Stimulated activated CD4-positive, alpha-beta T cell treated with anti-CD3 and anti-CD28 coated beads, TNF-alpha, amount 100 ng/mL, for 48 hours (primary cell): ENCODE measurements at places on chromosomes 5 and 9.

DNA sequence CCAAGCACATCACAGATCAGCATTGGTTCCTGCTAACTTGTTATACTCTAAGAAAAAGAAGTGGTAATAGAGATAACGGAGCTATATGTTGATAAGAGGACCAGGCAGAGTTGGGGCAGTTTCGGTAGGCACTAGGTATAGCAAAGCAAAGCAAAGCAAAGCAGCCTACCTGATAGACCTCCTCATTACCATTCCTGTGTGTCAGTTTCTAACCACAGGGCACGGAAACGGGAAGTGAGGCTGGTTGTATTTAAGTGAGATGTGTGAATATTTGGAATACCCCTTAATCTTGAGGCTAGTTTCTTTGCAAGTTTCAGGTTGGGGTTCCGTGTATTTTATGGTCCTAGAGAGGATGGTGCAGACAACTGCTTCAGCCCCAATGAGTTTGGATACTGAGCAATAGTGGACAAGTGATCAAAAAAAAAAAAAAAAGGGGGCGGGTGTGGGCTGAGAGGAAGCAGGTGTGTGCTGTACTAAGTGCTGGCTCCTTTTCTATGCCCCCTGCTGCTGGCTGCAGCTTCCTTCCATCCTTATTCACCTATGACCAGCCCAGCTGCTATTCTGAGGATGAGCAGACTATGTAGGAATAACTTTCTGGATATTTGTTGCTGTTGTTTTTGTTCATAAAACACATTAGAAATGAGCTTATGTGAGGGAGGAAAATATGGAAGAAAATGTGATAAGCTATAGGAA lies 183.3 kb downstream of the SH3GL2 start:
- no peak for DNase-seq

- no peak for DNase-seq
Observed at GRCh38 chr5:93598091-93599000, 15.3 kb downstream of the NR2F1 start.

- DNase-seq = no peak
Observed at GRCh38 chr9:86943201-86944113, 3.8 kb downstream of the GAS1 start.

DNA sequence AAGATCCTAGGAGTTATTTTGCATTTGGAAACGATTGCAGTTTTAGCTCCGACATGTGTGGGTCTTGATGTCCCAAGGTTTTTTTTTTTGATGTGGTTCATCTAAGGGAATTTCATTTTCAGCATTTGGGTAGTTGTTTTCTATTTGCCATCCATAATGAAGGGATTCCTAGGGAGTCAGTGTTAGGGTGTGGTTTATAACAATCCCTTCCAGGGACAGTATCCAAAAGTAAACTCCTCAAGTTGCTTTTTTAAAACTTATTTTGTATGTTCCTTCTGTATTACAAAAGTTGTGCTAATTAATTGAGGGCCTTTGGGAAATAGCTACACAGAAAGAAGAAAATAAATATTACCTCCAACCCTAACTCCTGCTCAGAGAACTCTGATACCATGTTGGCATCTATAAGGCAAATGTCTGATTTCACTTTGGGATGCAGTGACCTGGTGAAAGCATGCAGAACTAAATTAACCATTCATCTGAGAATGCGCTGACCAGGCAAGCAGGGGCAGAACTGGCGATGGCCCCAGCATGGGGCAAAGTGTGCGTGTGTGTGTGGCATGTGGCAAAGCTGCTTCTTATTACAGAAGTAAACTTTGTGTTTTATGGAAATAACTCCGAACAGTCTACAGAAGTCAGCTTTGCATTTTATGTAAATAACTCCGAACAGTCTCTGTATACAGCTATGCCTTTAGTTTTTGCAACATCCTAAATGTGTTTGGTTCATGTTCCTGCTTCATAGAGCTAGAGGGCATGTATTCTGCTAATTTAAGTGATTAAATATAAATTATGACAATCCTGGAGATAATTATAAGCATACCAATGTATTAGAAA lies 237.2 kb downstream of the TRPM3 start:
- DNase-seq = no peak

DNA sequence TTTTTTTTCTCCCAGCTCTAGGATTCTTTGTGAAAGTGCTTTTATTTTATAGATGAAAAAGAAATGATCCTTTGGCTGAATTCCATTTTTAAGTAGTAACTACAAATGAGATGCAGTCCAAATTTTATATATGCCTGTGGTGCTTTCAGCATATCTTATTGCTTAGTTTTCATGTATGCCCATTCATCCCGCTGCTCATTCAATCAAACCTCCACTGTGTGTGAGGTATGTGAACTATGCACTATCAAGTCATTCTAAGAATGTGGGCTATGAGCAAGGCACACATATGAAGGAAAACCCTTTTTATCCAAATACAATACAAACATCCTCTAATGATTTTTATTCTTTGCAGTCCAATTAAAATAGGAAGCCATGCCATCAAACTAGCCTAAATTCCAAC lies 1069.1 kb upstream of the DMAC1 start:
- no peak for DNase-seq

- peak; percentile 24 for DNase-seq
Observed at GRCh38 chr9:4596165-4596922, 65.8 kb upstream of the PLPP6 start.

DNA sequence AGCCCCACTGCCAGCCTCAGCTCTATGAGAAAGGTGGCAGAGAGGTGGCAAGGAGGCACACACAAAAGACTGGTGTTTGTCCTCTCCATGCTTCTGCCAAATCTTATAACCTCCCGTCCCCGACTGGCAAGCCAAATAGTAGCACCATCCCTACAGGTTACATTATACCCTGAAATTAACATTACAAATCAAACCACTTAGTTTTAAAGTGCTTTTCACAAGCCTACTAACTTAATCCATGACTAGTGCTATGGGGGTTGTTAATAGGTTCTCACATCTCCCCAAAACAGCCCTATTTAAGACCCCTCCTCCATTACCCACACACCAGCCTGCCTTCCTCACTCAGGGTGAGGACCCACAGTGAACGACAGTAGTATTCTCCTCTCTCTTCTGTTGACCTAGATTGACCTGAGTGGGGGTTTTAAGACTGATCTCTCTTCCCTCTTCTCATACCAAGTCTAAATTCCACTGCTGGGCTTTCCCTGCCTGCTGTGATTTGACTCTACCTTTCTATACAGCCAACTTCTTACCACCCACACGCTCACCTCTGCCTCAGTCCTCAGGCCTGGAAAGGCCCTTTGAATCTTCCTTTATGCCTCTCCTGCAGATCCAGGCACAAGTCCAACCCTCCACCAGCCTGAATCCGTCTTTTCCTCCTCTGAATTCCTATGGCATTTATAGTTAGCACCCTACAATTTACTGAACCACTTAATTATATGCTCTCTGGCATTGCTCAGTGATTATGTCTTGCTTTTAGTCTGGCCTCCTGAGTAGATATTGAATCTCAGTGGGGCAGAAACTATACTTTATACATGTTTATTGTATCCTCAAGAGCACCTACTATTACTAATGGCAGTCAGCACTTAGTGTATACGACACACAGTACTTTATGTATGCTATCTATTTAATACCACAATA lies 116.1 kb downstream of the TMEM174 start:
- DNase-seq = no peak

DNA sequence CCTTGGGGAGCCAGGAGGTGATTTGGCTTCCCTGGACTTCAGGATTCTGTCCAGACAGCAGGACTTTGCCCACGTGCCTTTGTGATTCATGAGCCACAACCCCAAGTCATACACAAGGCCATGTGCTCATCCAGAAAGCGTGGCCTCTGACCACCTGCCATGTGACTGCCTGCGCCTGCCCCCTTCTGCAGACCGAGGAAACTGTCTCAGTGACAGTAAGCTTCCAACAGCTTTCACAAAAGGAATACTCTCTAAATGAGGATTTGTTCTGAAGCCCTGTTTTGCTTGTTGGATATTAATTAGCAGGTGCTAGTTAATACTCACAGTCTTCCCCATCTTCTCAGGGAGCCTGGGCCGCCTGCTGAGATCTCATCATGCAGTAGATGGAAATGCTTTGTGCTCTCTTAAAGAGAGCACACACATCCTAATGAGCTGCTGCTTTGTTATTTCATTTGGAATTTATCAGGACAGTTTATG lies 36.9 kb upstream of the ANGPTL2 start:
- no peak for DNase-seq

DNA sequence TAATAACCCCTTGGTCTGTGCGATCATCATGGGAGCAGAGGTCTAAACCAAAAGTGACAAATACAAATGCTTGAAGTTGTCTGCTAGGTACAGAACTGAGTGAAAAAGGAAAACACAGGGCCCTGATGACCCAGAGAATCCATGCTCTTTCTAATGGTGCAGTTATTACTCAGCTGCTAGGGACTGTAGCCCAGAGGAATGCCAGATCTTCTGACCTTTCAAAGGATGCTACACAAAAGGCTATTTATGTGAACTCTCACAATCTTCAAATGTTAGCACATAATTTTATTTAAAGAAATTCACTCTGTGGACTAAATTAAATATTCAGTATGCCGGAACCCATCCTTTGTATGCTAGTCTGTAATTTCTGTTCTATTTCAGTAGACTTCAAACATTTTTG lies 79.9 kb downstream of the PRR16 start:
- DNase-seq = no peak

DNA sequence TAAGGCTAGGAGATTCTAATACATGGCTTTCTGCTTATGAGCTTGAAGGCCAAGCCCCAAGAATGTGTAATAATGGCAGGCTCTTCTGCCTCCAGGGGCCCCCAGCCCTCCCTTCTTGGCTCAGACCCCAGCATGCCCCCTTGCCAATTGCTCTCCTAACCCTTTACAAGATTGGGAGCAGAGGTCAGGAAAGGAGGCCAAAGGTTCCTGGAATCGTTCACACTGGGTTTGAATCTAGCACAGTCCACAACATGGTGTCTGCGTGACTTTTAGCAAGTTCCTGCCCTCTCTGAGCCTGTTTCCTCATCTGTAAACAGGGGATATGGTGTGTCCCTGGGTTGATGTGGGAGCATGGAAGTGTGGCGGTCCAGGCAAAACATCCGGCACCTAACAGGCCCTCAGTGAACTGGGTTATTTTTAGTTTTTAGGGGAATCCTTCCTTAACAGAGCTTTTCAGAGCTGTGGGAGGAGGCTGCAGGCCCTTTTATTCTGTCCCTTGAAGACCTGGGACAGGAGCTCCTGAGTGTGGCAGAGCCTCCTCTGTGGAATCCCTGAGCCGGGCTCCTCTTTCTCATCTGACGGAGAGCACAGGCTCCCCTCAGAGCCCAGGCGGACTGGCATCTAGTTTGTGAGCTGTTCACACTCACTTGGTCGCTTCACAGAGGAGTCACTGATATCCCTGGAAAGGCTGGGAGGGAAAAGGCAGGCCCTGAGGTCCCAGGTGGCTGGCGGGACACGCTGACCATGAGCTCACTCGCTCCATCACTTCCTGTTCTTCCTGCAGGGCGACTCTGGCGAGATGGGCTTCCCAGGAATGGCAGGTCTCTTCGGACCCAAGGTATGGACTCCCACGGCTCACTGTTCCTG lies 23.4 kb upstream of the ORM1 start:
- DNase-seq = no peak
